Ecto neural progenitor cell (in vitro differentiated cells): ENCODE measurements at places on chromosomes 1 and 21.

- no peak for DNase-seq
Observed at GRCh38 chr1:227049253-227049652, 109.2 kb downstream of the COQ8A start.

GRCh38 chr1:104765085-104765484, 1015.4 kb downstream of the AMY1C start:
- no peak for DNase-seq

- DNase-seq, result no peak
Observed at GRCh38 chr1:45403718-45404117, 63.5 kb upstream of the MUTYH start.

DNA sequence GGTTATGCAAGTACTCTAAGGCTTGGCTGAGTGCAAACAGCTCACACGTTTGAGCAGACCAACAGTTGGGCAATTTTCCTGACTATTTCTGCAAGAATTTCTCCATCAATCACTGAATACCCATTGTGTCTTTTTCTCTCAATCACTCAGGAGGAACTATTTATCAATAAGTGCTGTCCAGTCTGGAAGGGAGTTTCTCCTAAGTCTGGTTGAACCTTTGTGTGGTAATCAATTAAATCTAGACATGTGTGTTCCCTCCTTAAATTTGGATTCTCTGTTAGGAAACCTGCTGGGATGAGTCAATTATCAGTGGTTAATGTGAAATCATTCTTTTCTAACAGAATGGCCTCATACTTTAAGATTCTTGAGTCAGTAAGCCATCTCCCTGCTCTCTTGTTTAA, 6.8 kb upstream of the AADACL3 start:
- DNase-seq, result no peak

DNA sequence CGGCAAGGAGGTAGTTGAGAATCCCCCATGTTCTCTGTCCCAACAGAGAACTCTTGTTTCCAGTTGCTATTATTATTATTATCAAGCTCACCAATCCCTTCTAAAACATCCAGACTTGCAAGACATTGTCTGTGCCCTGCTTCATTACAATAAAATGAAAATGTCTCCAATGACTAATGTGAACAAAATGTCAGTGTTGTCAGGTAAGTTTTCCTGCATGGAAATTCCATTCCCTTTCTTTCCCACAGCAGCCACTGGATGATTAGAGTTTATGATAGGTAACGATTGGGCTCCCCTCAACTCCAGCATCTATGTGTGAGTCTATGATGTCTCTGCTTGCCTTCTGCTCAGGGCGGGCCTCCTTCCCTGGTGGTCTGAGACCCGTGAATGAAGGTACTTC, 8.9 kb upstream of the DYRK1A start:
- no peak for DNase-seq

- DNase-seq, result no peak
Observed at GRCh38 chr1:39976732-39977131, 21.8 kb downstream of the MFSD2A start.
